ENCODE measurements at places on chromosomes 3 and 15.

GRCh38 chr15:40252141-40252437 lies 13.2 kb downstream of the PAK6 start:
- no peak for DNase-seq

GRCh38 chr3:110521019-110521418 lies 550.6 kb upstream of the NECTIN3 start:
- DNase-seq = no peak

GRCh38 chr15:57133127-57133968 lies 214.9 kb downstream of the TCF12 start:
- no peak for DNase-seq

GRCh38 chr3:7543294-7543880 lies 682.5 kb downstream of the GRM7 start:
- DNase-seq = no peak

GRCh38 chr3:71813073-71813472 lies 28.1 kb upstream of the PROK2 start:
- DNase-seq = no peak

DNA sequence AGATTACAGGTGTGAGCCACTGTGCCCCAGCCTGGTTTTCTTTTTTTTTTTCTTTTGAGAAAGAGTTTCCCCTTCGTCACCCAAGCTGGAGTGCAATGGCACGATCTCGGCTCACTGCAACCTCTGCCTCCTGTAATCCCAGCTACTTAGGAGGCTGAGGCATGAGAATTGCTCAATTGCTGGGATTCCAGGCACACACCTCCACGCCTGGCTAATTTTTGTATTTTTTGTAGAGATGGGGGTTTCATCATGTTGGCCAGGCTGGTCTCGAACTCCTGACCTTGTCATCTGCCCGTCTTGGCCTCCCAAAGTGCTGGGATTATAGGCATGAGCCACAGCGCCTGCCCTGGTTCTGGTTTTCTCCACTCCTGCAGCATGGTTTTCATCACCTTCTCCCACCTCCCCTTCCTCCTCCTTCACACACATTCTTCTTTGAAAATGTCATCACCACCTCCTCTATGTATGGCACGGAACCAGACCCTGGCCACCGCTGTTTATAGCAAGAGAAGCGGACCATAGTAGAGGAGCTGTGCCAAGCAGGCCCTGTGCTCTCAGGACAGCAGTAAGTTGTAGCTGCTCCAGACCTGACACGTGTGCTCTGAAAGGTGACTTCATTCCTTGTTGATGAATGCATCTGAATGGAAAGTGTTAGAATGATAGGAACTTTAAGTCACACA lies 14.6 kb upstream of the AHSG start:
- DNase-seq = no peak

DNA sequence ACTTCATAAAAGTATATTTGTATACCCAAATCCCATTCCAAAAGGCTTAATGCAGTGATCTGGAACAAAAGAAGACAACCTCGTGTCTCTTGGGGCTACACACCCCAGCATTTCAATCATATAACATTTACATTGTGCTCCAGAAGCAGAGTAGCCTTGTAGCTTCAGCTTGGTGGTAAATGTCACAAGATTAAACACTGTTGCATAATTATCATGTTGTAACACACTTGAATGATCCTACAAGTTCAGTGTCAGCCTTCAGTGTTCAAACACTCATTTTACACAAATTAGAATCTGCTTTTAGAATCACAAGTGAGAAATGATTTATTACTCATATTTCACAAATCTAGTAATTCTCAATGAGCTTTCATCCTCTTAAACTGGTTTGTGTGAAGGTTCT lies 122.6 kb downstream of the CNTN3 start:
- no peak for DNase-seq

- DNase-seq = no peak
Observed at GRCh38 chr15:73969151-73969759, 22.8 kb downstream of the STOML1 start.
